ENCODE measurements at places on chromosomes 12 and 14.

GRCh38 chr12:15811214-15812127 lies 22.3 kb upstream of the EPS8 start:
- DNase-seq: no peak

DNA sequence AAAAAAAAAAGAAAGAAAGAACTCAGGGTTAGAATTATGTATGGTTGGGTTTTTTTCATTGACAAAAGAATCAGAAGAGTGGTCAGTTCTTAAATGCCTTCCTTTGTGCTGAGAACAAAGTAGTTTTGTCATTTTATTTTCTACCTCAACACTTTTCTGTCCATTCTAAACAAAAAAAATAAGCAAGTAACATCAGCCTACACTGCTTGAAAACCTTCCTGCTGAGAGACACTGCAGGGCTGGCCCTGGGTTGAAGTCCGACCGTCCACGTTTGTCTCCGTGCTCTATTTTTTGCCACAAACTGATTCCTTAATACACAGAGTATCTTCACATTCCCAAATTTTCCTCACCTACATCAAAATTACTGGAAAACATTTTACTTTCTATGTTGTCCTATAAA lies 211.6 kb upstream of the PDZRN4 start:
- DNase-seq: no peak

DNA sequence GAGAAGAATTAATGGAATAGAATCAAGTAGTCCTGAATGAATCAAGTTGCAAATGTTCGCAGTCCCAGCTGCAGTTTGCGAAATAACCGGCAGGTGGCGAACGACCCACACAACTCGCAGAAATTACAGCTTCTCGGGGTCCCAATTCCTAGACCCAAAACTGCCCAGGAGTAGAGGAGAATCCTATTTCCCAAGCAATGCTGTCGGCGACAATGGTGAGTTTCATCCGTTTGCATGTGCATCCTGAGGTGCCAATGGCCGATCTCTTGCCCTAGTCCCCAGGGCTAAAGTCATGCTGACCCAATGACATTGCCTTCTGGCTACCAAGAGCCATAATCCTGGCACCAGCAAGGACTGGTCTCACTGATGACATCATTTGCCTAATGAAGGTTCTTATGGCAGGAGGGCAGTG lies 8.5 kb upstream of the ASCL1 start:
- DNase-seq: peak; percentile 39

DNA sequence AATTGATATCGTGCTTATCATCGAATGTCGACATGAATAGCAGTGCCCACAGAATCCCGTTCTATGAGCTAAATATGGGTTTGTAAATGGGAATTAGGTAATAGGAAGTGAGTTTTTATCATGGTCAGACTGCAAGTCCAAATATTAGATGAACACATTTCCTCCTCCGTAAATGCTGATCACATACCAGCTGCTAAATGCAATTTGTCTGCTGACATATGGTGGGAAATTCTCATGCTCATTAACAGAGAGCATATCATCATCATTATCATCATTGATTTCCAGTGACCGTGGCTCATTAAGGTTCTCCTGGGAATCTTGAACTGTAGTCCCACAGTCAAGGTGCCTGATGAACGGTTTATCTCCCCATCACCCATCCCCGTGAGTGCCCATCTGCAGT lies 998.8 kb upstream of the TMEM132C start:
- no peak for DNase-seq

DNA sequence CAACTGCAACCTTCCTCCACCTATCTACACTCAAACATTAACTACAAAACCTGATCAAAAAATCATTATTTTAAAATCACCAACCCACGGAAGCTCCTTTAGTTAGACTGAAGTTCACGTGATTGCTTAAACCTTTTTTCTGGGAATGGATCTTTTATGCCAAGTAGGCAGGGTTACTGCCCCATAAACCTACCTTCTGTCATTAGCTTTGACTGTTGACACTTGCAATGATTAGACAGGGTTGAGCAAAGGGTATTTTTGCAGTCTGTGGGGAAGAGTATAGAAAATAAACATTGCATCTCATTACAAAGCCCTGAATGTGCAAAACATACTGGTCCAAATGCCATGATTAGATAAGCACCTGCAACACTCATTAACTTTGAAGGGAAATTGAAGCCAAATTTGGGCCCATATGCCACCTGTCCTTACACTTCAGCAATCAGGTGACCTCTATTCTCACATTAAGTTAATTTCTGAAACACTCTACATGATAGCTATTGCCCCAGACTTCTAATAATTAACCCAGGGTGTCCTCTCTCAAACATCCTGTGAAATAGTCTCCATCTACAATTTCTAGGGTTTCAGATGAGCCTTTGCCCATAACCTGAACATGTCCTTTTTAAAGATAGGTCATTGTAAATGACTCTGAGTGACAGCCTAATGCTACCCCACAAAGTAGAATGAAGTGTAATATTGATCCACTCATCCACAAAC lies 156.0 kb upstream of the PLEKHG7 start:
- DNase-seq: no peak

DNA sequence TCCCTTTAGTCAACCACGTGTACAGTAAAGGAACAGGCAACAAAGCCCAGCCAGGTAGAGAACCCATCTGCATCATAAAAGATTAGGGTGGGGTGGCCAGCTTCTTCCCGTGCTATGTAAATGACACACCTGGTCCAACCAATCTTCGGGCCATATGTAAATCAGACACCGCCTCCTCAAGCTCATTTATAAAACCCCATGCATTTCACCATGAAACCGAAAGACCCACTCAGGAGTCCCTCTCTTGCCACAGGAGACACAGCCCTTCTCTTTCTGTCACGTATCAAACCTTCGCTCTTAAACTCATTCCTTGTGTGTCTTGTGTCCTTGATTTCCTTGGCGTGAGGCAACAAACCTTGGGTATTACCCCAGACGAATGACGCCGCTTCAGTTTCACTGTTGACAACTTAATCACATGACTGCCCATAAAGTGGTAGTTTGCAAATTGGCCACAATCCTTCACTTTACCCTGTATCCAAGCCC lies 59.8 kb upstream of the TBPL2 start:
- DNase-seq: no peak

GRCh38 chr14:91019673-91020072 lies 40.8 kb downstream of the RPS6KA5 start:
- DNase-seq: no peak

- DNase-seq: no peak
Observed at GRCh38 chr12:110269622-110270124, 11.4 kb upstream of the ATP2A2 start.

- DNase-seq: peak; percentile 15
Observed at GRCh38 chr12:188910-189621, 24.9 kb downstream of the SLC6A12 start.
